NCI-H82 (cell line): ENCODE measurements at places on chromosomes 16 and 17.

DNA sequence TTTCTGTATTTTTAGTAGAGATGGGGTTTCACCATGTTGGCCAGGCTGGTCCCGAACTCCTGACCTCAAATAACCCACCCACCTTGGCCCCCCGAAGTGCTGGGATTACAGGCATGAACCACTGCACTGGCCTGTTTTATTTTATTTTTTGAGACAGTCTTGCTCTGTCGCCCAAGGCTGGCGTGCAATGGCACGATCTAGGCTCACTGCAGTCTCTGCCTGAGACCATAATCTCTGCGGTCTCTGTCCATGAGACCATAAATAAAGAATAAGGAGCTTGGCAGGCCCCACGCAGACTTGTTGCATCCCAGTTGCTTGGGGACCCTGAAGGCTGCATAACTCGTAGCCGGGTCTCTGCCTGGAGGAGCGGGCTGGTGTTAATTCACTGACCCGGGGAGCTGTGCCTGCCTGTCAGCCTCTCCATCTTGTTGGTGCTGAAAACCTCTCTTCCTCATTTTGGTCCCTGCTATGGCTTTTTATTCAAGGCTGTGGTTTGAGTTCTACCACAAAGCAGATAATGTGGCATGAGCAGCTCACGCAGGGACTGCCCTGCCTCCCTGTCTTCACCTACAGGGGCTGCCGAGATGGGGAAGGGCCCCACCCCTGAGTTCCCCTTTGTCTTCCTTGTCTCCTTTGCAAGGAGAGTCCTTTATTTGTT is 82.1 kb downstream of the MSI2 start:
- no peak for DNase-seq

DNA sequence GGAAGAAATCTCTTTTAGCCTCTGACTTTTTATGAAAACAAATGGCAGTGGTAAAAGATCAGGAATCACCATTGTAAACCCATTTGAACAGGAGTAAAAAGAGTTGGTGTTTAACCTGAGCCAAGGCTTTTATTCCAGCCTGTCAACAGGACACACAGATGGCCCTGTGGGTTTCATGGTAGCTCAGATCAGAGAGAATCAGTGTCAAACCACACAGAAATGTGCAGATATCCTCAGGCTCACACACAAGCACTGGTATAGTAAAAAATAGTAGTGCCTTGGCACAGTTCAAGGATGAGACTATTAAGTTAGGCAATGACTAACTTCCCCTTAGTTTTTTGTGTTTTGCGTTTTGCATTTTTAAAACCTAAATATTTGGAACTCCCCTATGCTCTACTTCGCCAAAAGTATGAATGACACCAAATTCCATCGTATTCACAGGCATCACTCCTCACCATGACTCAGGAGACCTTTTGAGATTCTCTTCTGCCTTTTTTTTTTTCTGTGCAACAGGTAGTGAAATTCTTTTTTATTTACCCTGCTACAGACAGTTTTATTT is 1200.0 kb downstream of the CDH11 start:
- no peak for DNase-seq

DNA sequence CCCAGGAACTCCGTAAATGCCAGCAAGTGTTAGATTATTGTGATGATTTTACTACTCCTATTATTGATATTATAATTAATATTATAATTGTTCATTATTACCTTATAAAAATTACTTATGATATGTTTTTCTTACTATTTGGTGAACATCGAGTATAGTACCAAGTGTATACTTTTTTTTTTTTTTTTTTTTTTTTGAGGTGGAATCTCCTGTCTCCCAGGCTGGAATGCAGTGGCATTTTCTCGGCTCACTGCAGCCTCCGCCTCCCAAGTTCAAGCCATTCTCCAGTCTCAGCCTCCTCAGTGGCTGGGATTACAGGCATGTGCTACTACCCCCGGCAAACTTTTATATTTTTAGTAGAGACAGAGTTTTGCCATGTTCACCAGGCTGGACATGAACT is 347.0 kb downstream of the WWOX start:
- no peak for DNase-seq

DNA sequence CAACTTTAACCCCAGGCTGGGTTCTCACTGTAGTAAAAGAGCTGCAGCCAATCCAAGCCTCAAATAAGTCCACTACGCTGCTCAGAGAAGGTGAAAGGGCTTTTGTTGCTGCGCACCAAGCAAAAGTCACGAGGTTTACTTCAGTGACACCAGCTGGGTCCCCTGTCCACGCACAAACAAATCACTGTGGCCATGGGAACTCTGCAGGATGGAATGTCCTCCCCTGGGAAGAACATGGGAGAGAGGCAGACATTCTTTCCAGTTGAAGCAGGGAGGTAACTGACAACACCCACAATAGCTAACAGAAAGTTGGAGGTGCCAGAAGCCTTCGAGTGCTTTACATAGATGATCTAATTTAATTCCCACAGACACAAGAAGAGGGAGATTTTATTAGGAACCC is 181.9 kb downstream of the PMP22 start:
- DNase-seq, result no peak

DNA sequence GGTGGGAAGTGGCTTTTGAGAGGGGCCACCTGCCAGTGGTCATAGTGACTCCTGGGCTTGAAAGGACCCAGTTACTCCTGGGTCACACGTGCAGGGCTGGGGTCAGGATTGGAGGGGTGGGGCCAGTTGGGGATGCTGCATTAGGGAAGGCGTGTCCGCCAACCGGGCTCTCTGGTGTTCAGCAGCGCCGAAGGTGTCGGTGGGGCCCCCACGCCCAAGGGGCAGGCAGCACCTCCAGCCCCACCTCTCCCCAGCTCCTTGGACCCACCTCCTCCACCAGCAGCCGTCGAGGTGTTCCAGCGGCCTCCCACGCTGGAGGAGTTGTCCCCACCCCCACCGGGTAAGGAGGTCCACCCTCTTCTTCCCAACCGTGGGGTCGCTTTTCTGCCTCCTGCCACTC is 9.5 kb downstream of the ABI3 start:
- DNase-seq, result no peak

DNA sequence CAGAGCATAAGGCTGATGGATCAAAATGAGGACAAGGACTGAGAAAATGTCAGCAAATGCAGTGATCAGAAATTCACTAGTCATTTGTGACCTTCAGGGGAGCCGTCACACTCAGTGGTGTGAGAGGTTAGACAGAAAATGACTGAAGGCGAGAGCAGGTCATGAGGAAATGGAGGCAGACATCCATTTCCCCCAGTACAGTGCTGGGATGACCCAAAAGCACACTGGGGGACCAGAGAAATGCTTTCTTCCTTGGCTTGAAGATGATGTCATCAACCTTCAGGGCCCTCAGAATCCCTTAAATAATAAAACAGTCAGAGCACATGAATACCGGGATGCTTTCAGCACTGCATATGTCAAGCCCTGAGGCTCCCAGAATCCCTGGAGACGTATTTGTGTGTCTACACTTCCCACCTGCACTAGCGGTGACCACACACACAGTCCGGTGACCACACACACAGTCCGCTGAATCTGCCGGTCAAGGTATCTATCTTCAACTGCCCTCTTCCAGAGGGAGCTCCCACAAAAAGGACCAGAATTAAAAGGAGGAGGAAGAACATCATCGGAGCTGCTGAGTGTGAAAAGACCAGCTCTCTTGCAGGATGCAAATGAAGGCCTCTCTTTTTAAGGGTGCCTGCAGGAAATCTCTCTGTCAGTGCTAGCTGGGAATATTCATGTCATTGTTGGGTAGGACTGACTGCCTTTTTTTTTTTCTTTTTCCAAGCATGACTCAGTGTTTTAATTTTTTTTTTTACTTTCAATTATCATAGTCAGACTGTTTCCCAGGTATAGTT is 8.2 kb downstream of the UBE2O start:
- no peak for DNase-seq

GRCh38 chr17:65657251-65657828 is 95.9 kb upstream of the AXIN2 start:
- DNase-seq, result no peak

GRCh38 chr16:85262558-85263238 is 150.4 kb upstream of the CIBAR2 start:
- peak; percentile 47 for DNase-seq

GRCh38 chr17:2369551-2370210 is 31.2 kb downstream of the MNT start:
- DNase-seq, result peak; percentile 49

- no peak for DNase-seq
Measured at GRCh38 chr16:23213831-23214230, 31.3 kb downstream of the SCNN1G start.

GRCh38 chr17:27535178-27535928 is 79.1 kb downstream of the KSR1 start:
- DNase-seq, result no peak

GRCh38 chr16:10652730-10653590 is 41.8 kb downstream of the TEKT5 start:
- no peak for DNase-seq

DNA sequence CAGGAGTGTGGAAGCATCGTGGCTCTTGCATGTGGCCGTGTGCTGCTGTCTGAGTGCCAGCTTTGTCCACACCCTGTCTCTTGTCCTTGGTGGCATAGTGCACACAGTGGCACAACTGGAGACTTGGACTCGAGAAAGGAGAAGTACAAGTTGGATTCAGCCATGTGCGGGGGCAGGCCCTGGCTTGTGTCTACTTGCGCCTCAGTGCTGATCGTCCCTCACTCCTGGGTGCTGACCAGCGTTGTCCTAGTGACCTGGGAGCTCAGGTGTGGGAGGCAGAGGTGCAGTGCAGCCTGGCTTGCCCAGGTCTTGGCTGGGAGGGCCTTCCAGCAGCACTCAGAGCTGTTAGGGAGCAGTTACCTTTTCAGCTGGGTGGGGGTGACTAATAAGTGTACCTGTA is 20.6 kb downstream of the MPRIP start:
- DNase-seq, result no peak

- DNase-seq, result peak; percentile 40
Measured at GRCh38 chr17:32626379-32626791, 139.6 kb downstream of the CDK5R1 start.

DNA sequence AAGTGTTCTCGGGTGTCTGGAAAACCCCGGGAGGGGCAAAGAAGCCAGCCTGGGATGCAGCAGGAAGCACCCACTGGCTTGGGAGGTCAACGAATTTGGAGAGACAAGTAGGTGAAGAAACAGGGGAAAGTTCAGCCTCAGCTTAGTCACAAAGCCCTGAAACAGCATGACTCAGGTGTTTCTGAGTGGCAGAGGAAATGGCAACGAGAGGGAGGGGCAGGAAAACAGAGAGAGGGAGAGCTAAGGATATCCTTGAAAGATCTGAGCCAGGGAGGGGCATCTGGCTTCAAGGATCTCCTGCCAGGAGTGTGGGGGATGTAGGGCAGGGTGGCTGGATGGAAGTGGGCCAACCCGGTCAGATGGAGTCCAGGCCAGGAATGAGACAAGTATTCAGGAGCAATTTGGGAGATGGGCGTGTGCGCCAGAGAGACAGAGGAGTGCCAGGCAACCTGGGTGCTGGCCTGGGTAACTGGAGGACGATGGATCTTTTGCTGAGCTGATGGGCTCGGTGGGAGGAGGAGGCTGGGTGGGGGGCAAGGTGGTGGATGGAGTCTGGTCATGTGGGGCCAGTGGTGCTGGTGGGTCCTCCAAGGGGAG is 27.2 kb downstream of the ABCC3 start:
- peak; percentile 54 for DNase-seq

DNA sequence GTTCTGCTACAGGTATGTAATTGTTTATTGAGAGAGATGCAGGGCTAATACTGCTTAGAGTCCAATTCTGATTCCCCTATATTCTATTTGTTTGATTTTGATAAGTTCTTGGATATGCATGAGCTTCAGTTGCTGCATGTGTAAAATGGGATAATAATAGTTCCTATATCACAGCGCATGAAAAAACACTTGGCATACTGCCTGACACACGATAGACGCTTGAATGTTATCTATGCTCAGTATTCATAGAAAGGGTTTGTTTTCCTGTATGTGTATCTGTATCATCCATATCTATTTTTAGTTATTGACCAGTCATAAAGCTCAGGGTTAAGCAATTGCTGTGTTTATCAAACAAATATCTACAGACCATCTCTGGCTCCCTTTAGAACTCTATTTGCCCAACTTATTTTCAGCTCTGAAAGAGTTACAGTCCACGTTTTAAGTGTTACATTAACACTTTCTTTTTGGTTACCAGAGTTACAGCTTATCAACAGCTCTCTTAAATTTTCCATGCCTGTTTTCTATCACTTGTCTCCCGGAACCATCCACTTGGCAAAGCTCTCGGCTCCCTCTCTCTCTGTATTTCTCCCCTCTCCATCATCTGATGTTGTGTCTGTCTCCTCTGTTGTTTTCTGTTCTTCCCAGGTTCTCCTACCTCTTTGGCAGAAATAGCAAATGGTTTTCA is 334.8 kb downstream of the CBLN1 start:
- DNase-seq, result no peak

DNA sequence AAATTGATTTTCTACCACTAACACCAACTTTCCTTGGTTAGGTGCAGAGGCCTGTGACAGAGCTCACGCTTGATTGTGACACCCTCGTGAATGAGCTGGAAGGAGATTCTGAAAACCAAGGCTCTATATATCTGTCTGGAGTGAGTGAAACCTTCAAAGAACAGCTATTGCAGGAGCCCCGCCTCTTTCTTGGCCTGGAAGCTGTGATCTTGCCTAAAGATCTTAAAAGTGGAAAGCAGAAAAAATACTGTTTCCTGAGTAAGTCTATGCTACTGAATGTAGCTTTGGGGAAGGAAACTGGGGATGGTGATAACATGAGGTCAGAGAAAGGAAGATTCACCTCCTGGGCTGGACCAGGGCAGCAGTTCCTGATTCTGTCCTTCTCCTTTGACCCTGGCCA is 38.3 kb downstream of the REXO5 start:
- DNase-seq, result no peak

- DNase-seq, result no peak
Measured at GRCh38 chr16:23252310-23252709, 49.8 kb upstream of the SCNN1B start.

GRCh38 chr16:29883987-29884386 is 15.4 kb downstream of the SEZ6L2 start:
- peak; percentile 25 for DNase-seq

GRCh38 chr17:1726626-1727257 is 2.2 kb downstream of the WDR81 start:
- no peak for DNase-seq

DNA sequence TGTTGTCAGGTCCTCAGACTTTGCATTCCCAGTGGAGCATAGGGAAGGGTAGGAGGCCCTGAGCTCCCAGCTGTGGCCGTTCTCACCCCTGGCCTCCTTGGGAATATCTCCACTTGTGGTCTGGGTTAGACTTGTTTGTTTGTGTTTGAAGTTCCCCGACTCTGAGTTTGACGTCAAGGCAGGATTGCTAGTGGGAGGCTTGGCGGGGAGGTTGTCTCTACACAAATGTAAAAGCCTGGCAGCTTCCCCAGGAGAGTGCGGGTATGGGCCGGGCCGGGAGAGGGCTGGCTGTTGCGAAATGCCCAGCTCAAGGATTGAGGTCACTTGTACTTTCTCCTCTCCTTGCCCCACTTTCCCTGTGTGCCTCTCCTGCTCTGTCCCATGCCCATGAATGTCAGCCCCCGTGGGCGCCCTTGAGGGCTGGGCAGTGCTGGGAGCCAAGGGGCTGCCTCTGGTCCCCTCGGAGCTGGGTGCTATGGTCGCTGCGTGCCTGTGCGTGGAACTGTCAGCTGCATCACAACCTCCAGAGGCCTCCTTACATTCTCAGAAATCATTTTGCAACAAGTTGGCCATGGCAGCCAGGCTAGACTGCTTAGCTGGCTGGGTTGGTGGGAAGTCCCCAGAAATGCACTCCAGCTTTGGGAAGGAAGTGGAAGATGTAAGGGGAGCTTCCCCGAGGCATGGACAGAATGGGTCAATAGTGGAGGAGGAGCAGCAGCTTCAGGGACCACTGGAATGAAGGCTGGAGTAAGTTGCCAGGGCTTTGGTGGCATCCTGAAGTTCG is 84.3 kb downstream of the KSR1 start:
- DNase-seq, result no peak

GRCh38 chr17:39996800-39997199 is 16.2 kb downstream of the PSMD3 start:
- DNase-seq, result no peak
